ENCODE measurements at places on chromosomes 12 and 14.

DNA sequence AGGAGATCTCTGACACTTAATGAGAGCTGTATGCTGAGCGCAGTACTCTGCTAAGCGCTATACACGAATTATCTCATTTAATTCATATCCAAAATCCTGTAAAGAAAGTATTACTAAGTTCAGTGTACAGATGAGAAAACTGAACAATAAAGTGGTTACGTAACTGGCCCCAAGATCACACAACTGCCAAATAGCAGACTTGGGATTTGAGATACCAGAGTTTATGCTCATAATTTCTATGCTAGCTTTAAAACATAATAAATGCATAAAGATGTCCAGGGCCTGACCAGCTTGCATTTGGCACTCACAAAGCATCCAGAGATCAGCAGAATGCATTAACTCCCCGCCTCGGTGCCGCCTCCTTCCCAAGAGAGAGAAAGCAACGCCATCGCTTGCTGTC, 83.2 kb upstream of the PWP1 start:
- DNase-seq, result no peak

GRCh38 chr12:90593596-90594295, 361.2 kb downstream of the CCER1 start:
- DNase-seq, result no peak

DNA sequence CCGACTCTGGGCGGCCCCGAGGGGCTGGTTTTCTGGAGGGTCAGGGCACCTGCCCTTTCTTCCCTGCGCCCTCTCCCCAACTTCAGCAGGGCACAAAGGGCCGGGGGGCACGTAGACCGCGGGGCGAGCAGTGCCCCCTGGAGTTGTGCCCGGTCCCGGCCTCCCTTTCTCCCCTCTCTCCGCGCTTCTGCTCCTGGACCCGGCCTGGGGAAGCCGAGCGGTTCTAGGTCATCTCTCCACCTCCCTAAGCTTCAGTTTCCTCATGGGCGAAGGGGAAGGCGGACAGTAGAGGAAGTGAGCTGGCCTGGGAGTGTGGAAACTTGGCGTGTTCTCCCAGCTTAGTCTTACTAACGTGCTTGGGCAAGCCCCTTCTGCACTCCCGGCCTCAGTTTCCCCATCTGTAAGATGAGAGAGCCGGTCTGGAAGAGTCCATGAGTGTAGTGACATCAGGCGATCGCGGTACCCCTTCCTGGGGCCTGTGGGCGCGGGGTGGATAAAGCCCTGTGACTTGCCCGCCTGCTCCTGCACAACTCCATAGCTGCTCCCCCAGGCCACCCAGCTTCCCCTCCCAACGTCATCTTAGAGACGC, 158.6 kb upstream of the PARP11 start:
- no peak for DNase-seq

DNA sequence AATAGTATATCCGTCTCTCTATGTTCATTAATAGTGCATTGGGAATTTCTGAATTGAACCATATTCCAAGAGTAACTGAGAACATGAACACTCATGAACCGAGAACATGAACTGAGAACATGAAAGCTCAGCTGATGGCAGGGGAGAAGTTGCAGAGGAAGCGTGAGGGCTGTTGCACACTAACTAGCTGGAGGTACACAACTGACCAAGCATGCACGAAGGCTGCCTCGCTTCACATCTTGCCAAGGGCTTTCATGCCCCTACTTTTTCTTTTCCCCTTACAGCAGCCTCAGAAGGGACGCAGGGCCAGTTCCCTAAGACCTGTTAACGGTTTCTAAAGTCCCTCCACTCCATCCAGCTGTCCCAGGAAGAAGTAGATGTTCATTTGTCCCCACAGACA, 4.3 kb downstream of the RNASE1 start:
- DNase-seq, result no peak
